Astrocyte of the cerebellum (primary cell): ENCODE measurements at places on chromosomes 1 and 21.

DNA sequence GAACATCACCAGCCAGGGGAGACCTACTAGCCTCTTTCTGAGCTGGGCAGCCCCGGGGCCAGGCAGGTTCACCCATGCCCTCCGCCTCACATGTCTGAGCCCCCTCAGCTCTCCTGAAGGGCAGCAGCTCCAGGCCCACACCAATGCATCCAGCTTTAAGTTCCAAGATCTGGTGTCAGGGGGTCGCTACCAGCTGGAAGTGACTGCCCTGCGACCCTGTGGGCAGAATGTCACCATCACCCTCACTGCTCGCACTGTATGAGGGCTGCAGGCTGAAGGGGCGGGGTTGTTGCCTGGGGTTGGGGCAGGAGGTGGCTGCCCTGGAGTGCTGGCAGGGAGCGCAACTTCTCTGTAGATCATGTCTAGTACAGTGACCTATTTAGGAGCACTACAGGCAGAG, 8.5 kb upstream of the PTPN7 start:
- no peak for DNase-seq

DNA sequence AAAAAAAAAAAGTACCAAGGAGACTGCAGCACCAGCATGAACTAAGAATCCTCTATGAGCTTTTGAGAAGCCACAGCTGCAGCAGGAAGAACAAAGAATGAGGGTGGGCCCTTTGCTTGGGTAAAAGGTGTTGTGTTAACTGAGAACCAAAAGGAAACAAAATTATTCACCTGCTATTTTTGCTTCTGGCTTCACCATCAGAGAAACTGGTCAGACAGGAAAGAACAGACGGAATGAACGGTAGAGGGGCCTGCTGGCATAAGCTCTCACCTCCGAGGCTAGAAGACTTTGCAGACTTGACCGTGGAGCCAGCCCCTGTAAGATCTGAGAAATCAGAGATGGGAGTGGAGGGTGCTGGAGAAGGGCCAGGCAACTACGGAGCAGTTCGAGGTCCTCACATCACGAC, 27.6 kb downstream of the IL10RB start:
- no peak for DNase-seq

DNA sequence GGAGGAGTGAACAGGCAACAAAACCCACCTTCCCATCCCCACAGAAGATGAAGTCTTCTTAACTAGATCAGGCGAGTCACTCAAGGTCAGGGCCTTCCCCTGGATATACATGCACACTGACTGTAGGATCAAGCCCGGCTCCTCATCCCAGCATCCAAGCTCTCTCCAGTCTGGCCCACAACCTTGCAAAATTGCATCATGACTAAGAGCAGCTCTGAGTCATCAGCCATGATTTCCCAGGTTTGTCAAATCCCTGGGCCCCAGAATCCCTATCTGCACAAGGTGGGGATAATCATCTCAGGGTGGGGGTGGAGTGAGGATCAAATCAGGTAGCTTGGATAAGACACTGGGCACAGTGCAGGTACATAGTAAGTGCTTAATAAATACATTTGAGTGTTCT, 199.3 kb upstream of the GRIK3 start:
- DNase-seq, result no peak

DNA sequence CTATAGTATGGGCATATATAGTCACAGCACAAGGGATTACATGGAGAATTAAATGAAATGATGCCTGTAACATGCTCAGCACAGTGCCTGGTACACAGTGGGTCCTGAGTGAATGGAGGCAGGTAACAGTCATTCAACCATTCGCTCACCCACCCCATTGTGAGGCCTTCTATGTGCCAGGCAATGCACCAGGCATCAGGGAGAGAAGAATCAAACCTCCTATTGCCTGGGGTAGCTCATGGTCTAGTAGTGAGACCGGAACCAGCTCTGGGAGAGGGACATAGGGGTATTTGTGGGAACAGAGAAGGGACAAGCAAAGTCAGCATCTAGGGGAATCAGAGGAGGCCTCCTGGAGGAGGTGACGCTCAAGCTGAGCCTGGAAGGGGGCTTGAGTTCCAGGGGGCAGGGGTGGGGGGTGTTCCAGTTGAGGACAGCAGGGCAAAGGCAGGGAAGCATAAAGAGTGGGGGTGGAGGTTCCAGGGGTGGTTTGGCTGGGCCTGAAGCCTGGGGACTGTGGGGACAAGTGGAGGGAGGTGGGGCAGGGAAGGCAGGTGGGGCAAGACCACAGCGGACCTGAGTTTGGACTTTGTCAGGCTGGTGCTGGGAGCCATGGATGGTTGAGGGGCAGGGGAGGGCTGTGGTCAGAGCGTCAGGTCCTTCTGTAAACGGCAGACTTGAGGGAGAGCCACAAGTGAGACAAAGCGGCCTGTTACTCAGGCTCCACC, 591.6 kb downstream of the PTPRU start:
- DNase-seq, result no peak

- DNase-seq, result no peak
These were observed 14.1 kb upstream of the LMNA start for GRCh38 chr1:156100205-156100995.

GRCh38 chr1:232709386-232709785, 79.5 kb upstream of the SIPA1L2 start:
- DNase-seq, result no peak

DNA sequence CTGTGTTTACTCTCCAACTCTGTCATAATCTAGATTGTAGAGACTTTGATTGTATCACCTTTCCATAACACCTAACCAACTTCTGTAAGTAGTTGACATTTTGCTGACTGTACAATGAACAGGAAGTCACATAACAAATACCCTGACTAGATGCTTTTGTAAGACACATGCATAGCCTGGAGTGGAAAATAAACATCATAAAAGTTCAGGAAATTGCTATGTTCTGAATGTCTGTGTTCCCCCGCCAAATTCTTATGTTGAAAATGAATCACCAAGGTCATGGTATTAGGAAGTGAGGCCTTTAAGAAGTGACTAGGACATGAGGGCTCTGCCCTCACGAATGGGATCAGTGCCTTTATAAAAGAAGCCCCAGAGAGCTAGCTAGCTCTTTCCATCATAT, 40.4 kb upstream of the ZSWIM5 start:
- peak; percentile 29 for DNase-seq

GRCh38 chr1:154104433-154105082, 50.3 kb downstream of the NUP210L start:
- no peak for DNase-seq

DNA sequence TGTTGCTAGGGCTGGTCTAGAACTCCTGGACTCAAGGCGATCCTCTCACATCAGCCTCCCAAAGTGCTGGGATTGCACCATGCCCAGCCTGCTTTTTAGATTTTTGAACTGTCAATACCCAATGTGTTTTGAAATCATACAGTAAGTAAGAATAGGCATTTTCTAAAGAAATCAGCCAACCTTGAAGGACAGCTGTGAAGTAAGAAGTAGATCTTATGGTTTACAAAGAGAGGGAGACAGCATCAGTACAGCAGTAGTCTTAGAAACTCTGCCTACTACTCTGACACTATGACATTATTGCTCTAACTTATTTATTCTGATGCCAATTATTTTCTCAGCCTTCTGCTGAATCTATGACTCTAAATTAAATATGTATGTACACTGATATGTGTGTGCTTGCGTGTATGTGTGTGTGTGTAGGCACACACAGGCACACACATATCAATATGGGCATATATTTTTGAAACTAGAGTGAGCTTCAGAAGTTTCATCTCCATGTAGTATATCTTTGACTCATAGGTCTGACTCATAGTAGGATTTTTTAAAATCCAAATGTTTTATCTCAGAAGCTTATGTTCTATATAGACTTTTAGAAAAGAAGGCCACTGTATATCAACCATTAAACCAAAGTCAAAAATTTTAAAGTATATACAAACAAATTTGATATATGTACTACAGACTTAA, 140.4 kb downstream of the COL24A1 start:
- DNase-seq, result no peak

DNA sequence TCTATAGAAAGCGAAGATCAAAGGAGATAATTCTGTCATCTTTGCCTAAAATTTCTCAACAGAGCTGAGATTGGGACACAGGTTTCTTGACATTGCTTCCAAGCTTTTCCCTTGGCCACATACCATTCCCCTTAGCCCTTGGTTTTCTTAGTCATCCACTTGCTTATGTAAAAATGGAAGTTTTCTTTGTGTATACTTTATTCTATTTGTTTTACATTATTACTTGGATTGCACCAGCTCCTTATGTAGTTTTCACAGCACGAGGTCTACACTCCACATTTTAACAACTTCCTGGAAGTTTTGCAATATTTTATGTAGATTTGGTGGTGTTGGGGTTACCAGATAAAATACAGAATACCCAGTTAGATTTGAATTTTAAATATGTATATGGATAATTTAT, 129.8 kb downstream of the PLA2G4A start:
- DNase-seq, result no peak

DNA sequence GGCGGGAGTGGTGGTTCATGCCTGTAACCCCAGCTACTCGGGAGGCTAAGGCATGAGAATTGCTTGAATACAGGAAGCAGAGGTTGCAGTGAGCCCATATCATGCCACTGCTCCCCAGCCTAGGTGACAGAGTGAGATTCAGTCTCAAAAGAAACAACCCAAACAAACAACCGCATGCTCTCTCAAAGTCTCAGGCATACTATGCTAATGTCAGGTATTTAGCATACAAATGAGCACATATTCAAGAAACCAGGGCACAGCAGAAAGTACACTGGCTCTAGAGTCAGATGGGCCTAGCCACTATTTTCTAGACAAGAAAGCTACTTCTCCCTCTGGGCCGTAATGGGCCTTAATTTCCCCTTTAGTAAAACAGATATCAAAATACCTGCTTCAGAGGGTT, 55.0 kb downstream of the ELAVL4 start:
- no peak for DNase-seq

- peak; percentile 95 for DNase-seq
These were observed 316.9 kb upstream of the ADGRL4 start for GRCh38 chr1:79323239-79324025.

GRCh38 chr1:206921772-206922265, at the start of gene FCMR:
Gene FCMR, minus strand, starts transcription at chr1:206921941. Its CDS starts 87 bp downstream, at chr1:206921854.
- no peak for DNase-seq

DNA sequence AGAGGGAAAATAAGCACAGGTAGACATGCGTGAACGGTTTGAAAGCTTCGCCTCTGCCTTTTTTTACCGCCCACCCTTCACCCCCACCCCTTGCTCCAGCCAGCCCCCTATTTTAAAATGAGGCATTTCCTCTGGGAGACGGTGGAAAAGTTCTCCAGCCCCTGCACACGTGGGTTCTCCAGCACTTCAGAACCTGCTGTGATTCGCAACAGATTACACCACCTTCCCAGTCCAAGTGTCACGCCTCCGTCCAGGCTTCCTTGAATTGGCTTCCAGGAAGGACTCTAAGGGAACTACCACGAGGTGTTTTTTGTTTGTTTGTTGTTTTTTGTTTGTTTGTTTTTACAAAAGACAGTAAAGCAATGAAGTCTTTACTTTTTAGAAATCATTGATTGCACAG, 2.6 kb downstream of the LRRC7 start:
- DNase-seq, result no peak

DNA sequence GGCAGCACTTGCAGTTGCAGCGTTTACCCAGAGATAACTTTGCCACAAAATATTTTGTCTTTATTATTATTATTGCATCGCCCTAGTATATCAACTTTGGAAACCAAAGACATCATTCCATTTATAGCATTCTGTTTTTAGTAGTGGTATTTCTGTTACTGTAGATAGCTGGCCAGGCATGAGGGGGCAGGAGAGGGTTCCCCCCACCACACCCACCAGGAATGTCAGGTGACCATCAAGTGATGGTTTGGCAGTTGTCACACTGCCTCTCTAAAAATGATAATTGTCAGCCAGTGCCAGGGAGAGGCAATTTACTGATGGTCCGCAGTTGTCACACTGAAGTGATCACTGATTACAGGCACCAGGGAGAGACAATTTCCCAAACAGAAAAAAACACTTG, 135.6 kb downstream of the TSEN15 start:
- no peak for DNase-seq

- DNase-seq, result no peak
These were observed 169.0 kb downstream of the VAV3 start for GRCh38 chr1:107795994-107796393.

DNA sequence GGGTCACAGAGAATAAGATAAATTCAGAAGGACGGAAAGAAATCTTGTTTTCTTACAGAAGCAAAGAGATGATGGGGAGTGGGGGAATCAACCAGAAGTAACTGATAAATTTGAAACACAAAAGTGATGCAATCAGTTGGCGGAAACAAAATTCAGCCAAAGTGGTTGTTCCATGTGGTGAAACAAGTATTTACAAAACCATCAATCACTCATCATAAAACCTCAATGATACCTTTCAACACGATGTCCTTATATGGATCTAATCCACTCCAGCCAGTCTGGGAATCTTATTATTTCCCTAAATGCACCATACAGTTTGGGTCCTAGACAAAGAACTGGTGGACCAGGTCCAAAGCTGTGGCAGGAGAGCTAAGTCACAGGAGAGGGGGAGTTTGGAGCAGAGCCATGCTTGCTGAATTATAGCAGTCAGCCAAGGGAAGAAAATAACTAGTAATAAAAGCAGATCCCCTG, 303.8 kb upstream of the LRRC7 start:
- peak; percentile 98 for DNase-seq

- DNase-seq, result no peak
These were observed 29.6 kb downstream of the GNB1 start for GRCh38 chr1:1861339-1861730.

DNA sequence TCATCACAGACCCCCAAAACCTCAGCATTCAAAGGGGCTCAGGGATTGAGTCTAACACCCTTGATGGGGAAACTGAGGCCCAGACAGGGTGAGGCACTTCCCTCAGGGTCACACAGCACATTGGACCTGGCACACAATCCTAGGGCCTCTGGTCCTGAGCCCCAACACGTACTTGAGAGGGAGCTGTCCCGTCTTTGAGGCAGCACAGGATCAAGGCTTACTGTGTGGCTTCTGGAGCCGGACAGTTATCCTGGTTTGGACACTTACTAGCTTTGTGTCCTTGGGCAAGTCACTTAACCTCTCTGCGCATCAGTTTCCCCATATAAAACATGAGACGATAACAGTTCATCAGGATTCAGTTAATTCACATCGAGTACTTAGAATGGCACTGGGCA, 26.5 kb downstream of the RUNX3 start:
- no peak for DNase-seq

DNA sequence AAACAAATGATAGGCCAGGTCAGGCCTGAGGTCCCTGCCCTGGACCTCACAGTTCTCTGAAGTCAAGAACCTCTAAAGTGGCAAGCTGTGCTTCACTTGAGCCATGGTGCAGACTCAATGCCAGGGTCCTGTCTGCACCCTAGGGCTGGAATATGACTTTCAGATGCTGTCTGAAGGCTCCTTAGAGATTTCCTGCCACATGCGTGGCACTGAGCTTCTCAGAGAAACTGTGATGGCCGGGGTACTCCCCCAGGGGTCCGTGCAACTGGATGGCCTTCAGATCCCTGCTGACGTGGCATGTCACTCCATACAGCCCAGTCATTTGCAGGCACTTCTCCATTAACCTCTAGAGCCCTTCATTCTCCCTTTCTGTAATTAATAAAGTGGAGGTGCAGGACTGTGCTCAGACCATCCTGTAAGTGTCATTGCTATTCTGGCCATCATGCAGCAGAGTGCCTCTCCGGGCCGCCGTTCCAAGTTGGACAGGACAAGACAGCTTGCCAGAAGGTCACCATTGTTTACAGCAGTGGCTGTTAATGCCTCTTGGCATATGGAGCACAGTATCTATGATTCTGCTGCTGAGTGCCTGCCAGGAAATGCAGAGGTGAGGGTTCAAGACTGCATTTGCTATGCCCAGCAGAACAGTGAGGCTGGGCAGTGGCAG, 205.1 kb upstream of the COA6 start:
- DNase-seq, result no peak

GRCh38 chr1:34231441-34231840, 54.7 kb downstream of the C1orf94 start:
- DNase-seq, result no peak
